Fibroblast of the aortic adventitia (primary cell): ENCODE measurements at places on chromosomes 16 and 17. TPM values are rescaled to one million over a fixed set of nuclear protein-coding genes. Genes with fewer than 3 reads are reported as not detected.

C1QL1 gene
- 0.09 TPM in 1 of 2 replicates, not detected in the other for total RNA-seq

ASGR2 gene
- total RNA-seq = not detected in 2 replicates

PITPNM3 gene
- total RNA-seq = 0.57 and 1.3 TPM in 2 replicates

CRYM gene
- total RNA-seq = 2.0 and 2.8 TPM in 2 replicates

CNTD1 gene
- 0.54 TPM in 1 of 2 replicates, not detected in the other for total RNA-seq

EFCAB3 gene
- not detected in 2 replicates for total RNA-seq

GRAPL gene
- total RNA-seq = not detected in 2 replicates

PLEKHH3 gene
- total RNA-seq = 15.5 and 15.6 TPM in 2 replicates

NTN1 gene
- 0.33 and 0.81 TPM in 2 replicates for total RNA-seq

SPAG7 gene
- total RNA-seq = 29.2 and 59.5 TPM in 2 replicates

TNFRSF17 gene
- not detected in 2 replicates for total RNA-seq

MPV17L gene
- total RNA-seq = 1.1 and 3.3 TPM in 2 replicates

PIRT gene
- not detected in 2 replicates for total RNA-seq

NPW gene
- 0.45 TPM in 1 of 2 replicates, not detected in the other for total RNA-seq

RHBDL3 gene
- total RNA-seq = 0.09 TPM in 1 of 2 replicates, not detected in the other

CCL7 gene
- total RNA-seq = not detected in 2 replicates

MMP2 gene
- total RNA-seq = 1,244 and 1,884 TPM in 2 replicates

DNAI2 gene
- total RNA-seq = not detected in 2 replicates

SLC39A11 gene
- total RNA-seq = 15.8 and 30.5 TPM in 2 replicates

CD300LD gene
- total RNA-seq = not detected in 2 replicates

PRDM7 gene
- not detected in 2 replicates for total RNA-seq

KRT40 gene
- total RNA-seq = not detected in 2 replicates

GAST gene
- total RNA-seq = not detected in 2 replicates

KCNJ12 gene
- total RNA-seq = 1.7 and 2.7 TPM in 2 replicates

ALG1 gene
- total RNA-seq = 32.9 and 37.7 TPM in 2 replicates

BOLA2B gene
- total RNA-seq = 68.6 and 137 TPM in 2 replicates

NPIPA7 gene
- 2.5 TPM in 1 of 2 replicates, not detected in the other for total RNA-seq

TACO1 gene
- total RNA-seq = 16.1 and 20.3 TPM in 2 replicates

NOTUM gene
- 0.09 TPM in 1 of 2 replicates, not detected in the other for total RNA-seq

CSH1 gene
- not detected in 2 replicates for total RNA-seq

CCL11 gene
- not detected in 2 replicates for total RNA-seq

YBX2 gene
- total RNA-seq = not detected in 2 replicates

PLA2G10 gene
- not detected in 2 replicates for total RNA-seq

DLX4 gene
- not detected in 2 replicates for total RNA-seq
